Ascending aorta (tissue), 2 donors: ENCODE measurements at places on chromosomes 12 and 14. TPM values are rescaled to one million over a fixed set of nuclear protein-coding genes. Genes with fewer than 3 reads are reported as not detected.
A peak's percentile ranks its signal among the peaks of the same experiment; 100 is the strongest.

The MGP gene
- 3,618 TPM for total RNA-seq

The RHEBL1 gene
- not detected for total RNA-seq

The AQP2 gene
- total RNA-seq, result not detected

The SCN8A gene
- total RNA-seq, result 2.0 TPM

The SLC7A8 gene
- 59.9 TPM for total RNA-seq

The PLCZ1 gene
- not detected for total RNA-seq

The PLEKHD1 gene
- total RNA-seq, result not detected

The IFNG-AS1 gene
- total RNA-seq, result not detected

The GZMB gene
- not detected for total RNA-seq

- no peak for DNase-seq
Observed at GRCh38 chr14:61322011-61322798, 826 bp downstream of the PRKCH start.

GRCh38 chr12:57299514-57300016, 48.6 kb upstream of the STAC3 start:
- DNase-seq, result no peak

DNA sequence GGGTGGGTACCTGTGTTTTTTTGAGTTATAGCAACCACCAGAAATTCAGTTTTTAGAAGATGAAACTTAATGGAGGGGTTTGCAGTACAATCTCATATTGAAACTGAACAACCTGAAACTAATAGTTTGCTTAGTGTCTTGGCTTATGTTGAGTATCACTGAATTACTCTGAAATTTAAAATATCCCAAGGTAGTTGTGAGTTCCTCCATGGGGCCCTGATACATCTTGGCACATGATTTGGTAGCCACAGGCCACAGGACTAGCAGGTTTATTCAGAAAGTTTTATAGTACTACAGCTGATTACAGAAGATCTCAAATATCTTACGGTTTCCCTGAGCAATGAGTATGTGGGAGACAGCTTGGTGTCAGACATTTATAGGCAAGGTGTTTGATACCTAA, 10.4 kb downstream of the PTGES3 start:
- DNase-seq, result no peak

GRCh38 chr12:4909734-4910501, at the start of gene KCNA1:
KCNA1 (plus strand) TSS chr12:4909905; CDS start chr12:4911379, 1,474 bp downstream.
- DNase-seq, result no peak

DNA sequence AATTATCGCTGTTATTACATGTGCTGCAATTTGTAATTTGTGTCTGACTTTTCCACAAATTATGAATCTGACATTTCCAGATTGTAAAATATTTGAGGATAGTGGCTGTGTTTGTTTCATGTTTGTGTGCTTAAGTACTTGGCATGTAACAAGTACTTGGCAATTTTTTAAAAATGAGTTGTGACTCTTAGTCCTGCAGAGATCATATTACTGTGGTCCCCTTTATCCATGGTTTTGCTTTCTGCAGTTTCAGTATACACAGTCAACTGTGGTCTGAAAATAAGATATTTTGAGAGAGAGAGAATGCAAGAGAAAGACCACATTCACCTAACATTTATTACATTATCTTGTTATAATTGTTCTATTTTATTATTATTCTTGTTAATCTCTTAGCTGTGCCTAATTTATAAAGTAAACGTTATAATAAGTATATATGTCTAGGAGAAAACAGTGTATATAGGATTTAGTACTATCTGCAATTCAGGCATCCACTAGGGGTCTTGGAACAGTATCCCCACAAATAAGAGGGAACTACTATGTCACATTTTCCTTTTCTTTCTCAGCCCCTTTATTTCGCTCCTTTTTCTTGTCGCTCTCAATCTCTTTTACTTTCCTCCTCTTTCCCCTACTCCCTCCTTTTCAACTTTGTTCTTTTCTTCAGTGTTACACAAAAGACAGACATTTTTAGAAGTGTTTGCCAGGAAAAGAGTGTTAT, 176.1 kb downstream of the FUT8 start:
- DNase-seq, result no peak

GRCh38 chr12:3122841-3123678, 45.9 kb downstream of the TSPAN9 start:
- DNase-seq, result peak; percentile 88

DNA sequence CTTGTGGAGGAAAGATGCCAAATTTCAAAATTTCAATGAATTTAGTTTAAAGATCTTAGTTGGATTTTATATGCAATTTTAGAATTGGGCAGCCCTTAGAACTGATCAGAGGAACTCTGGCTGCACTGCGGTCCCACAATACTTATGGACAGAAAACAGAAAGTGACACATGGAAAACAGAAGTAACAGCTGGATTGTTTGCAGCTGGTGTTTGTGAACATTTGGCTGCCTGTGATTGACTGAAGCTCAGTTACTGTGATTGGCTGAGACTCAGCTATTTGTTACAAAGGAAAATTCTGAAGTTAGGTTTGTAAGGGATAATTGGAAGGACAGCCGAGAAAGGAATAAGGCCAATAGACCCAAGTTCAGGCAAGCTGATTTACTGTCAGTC, 10.0 kb upstream of the KRT86 start:
- DNase-seq, result no peak

- no peak for DNase-seq
Observed at GRCh38 chr12:40034712-40035111, 71.2 kb downstream of the SLC2A13 start.

GRCh38 chr12:6606331-6607131, 648 bp downstream of the CHD4 start:
- DNase-seq, result peak; percentile 51

GRCh38 chr12:111756681-111757080, 10.1 kb upstream of the ALDH2 start:
- DNase-seq, result no peak

- DNase-seq, result no peak
Observed at GRCh38 chr12:25926536-25926935, 31.9 kb upstream of the RASSF8 start.

- no peak for DNase-seq
Observed at GRCh38 chr12:9910716-9911421, 21.3 kb downstream of the CLEC2A start.

GRCh38 chr12:94149119-94149780, 873 bp downstream of the PLXNC1 start:
- no peak for DNase-seq

- DNase-seq, result no peak
Observed at GRCh38 chr12:129530984-129531383, 372.8 kb downstream of the TMEM132D start.

DNA sequence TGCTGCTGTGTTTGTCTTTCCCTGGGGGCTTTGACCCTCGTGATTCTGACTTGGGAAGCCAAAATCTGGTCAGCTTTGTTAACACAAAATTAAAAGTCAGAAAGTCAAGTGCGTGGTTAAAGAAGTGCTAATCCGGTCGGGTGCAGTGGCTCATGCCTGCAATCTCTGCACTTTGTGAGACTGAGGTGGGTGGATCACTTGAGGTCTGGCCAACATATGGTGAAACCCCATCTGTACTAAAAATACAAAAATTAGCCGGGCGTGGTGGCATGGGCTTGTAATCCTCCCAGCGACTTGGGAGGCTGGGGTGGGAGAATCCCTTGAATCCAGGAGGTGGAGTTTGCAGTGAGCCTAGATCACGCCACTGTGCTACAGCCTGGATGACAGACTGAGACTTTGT, 844.6 kb downstream of the VRK1 start:
- DNase-seq, result no peak

DNA sequence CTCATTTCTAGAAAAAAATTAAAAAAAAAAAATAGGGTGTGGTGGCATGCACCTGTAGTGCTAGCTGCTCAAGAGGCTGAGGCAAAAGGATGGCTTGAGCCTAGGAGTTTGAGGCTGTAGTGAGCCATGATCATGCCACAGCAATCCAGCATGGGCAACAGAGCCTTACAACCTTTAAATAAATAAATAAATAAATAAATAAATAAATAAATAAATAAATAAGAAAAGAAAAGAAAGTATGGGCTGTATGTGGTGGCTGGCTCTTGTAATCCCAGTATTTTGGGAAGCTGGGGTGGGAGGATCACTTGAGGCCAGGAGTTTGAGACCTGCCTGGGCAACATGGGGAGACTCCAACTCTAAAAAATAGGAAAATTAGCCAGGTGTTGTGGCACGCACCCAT, 308.2 kb downstream of the ACSS3 start:
- DNase-seq, result no peak

DNA sequence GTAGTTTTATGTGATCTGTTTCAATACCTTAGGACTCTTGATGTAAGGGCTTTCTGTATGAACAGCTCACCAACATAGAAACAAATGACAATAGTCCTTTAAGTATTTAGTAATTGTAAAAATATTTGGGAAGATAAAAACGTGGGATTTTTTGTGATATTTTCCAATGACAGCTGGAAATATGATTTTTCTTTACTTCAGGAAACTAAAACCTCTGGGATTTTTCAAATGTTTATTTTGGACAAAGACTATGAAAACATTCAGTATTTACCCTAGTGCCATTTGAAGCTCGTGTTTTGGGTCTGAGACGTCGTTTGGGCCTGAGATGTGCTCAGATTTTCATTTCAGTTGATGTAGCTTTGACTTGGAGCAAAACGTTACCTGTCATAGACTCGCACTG, 240.0 kb downstream of the BMP4 start:
- no peak for DNase-seq

GRCh38 chr12:53308276-53308675, 8.8 kb downstream of the MYG1 start:
- DNase-seq, result no peak

GRCh38 chr14:20606190-20606901, 15.2 kb upstream of the RNASE12 start:
- DNase-seq, result no peak

DNA sequence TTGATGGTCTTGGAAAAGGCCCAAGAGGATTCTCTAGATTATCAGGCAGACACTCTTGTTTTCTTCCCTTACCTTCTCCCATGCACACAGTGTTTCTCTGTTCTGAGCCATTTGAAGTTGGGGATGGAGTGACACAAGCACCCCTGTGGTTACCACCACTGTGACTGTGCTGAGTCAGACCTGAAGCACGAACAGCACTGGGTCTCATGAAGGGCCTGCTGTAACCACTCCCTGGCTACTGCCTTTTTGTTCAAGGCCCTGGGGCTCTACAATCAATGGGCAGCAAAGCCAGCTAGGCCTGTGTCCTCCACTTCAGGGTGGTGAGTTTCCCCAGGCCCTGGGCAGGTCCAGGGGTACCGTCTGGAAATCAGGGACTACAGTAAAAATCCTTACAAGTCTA, 65.5 kb downstream of the TSPAN8 start:
- DNase-seq, result no peak
